HEK293T (cell line): ENCODE measurements at places on chromosomes 5 and 9.
A peak's percentile ranks its signal among the peaks of the same experiment; 100 is the strongest.

- no peak for DNase-seq
Observed at GRCh38 chr5:138974227-138975063, 99.3 kb upstream of the LRRTM2 start.

- no peak for DNase-seq
Observed at GRCh38 chr9:83219924-83220438, 157.0 kb upstream of the RASEF start.

DNA sequence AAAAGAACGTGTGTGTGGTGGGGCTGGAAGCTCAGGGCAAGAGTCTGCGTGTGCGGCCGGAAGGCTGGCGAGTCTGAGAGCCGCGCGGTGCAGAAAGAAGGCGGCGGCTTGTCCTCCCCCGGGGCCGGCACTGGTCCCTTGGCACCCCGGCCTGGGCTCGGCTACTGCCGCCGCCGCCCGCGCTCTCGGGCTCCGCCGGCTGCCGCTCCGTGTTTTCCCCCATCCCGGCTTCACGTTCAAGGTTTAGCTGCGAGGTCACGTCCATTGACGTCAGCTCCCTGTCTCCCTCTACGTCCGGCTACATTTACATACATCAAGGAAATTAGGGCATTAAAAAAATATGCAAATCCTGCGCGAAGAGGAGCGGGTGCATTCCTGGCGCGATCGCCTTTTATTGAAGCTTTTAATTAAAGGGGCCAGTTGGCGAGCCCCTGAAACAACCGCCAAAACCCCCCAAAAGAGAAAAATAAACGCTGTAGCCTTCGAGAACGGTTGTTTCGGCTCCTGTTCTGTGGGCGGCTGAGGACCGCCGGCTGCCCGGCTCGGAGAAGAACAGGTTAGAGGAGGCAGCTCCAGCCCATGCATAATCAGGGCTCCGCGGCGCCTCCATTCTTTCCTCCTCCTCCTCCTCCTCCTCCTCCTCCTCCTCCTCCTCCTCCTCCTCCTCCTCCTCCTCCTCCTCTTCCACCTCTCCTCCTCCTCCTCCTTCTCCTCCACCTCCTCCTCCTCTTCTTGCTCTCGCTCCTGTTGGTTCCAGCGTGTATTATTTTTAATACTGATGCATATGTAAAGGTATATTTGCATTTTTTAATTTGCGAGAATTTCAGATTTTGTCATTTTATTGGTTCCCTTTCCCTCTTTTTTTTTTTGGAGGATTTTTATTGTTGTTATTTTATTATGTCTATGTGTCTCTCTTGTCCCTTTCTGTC, 207.0 kb downstream of the MEF2C start:
- peak; percentile 68 for DNase-seq

- DNase-seq = no peak
Observed at GRCh38 chr9:128556926-128557634, 4.7 kb downstream of the SPTAN1 start.

DNA sequence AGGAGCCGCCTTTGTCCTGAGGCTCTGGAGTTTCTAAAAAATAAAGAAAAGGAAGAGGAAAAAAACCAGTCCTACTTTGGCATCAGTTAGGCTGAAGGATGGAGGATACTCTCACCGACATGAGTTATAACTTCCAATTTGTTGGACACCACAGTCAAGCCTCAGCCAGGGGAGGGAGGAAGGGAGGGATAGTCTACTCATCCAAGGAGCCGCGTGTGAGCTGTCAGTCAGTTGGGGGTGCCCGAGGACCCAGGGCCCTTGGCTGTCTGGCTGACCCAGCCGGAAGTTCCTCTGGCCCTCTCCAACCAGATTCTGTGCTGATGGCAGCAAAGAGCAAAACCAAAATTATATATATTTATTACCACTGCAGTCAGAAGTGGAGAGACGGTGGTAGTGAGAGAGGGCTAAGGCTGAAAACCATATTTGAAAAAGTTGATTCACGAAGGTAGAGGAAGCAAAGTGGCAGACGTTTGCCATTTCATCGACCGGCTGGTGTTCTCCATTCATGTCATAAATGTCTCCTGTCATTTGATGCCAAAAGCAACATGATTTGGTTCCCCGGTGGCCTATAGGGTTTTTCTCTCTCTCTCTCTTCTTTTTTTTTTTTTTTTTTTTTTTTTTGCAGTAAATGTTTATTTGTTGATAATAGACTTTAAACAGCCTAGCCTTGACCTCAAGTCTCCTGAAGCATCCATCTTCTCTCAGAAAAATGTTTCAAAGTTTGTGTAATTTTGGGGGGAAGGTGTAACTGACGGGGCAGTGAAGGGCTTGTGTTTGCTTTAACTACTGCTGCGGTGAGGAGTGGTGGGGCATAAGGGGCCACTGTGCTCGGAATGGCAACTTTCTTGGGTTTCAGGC, 7.6 kb downstream of the LMX1B start:
- no peak for DNase-seq

DNA sequence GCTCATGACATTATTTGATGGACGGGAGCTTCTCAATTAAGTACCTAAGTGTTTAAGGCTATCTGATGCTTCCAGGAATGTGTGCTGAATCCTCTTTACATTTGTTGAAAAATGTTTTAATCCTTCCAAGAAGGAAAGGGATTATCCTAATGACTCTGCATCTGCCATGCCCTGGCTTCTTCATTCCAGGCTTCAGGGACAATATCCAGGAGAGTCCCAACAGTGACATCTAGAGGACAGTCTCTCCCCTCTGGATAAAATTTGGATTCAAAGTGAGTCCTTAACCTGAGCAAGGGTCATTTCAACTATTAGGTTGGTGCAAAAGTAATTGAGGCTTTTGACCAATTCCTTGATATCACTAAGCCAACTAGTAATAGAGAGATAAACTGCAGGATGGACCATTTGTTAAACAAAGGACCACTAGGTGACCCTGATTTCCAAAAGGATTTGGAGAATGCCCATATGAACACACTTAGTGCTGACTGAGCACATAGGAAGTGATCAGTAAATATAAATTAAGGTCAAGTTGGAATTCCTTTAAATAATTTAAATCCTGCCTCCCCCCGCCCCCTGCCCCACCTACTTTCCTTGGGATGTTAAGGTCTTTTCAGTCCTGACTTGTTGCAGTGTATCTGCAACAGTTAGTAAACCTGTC, 19.1 kb downstream of the TNFSF8 start:
- peak; percentile 52 for DNase-seq

- no peak for DNase-seq
Observed at GRCh38 chr9:113772121-113772810, 103.8 kb upstream of the ZNF618 start.

- no peak for DNase-seq
Observed at GRCh38 chr5:109045710-109046109, 298.0 kb downstream of the FER start.

DNA sequence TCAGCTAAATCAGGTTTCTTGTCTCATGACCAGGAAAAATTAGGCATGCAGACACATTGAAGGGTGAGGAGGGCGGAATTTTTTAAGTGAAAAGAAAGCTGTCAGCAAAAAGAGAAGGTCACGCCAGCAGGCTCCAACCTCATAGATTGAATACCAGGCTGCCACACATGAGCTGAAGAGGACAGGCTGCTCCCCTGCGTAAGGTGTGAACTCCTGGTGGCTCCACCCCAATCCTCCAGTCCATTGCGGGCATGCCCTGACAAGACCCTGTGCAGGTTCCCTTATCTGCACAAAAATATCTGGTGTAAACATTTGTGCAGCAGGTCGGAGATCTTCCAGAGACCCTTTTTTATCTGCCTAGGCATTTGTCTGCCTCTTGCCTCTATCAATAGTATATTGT, 22.9 kb upstream of the TEX10 start:
- no peak for DNase-seq

DNA sequence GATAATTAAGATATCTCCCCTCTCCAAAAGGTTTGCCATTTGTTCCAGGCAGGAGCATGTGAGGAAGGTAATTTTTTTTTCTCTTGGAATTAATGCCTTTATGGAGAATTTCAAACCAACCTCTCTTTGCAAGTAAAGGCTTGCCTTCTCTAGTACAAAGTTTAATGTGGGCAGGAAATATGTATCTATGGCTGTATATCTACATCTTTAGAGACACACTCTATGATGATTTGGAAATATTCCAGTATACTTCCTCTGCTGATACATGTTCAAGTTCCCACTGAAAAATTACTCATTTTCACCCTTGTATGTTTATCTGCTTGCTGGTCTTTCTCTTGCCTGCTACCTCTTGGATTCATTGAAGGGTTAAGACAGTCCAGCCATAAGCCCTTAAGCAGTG, 83.5 kb upstream of the SEMA6A start:
- no peak for DNase-seq

- no peak for DNase-seq
Observed at GRCh38 chr9:123296174-123296573, 27.8 kb upstream of the STRBP start.

DNA sequence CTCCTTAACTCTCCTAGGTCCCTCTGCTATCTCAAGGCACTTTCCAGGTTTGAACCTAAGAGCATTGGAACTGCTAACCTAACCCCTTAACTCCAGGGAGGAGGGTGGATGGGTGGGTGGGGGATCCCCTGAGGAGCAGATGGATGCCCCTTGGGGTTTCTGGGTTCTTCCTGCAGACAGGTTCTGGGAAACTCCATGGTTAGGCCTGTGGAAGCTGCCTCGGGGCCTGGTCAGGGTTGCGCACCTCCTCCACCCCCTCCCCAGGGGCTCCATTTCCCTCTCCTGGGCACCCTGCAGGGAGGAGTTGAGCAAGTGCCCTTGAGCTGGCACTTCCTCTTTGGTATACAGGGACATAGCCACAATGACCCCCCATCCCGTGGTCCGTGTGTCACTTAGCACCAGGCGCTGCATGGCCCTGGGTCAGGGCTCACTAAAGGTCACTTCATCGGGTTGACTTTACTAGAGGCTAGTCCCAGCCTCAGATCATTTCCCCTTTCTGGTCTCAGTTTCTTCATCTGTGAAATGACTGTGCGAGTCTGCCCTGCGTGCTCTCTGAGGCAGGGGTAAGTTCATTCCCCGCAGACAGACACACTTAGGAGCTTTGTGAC, 16.0 kb downstream of the CXXC5 start:
- no peak for DNase-seq

DNA sequence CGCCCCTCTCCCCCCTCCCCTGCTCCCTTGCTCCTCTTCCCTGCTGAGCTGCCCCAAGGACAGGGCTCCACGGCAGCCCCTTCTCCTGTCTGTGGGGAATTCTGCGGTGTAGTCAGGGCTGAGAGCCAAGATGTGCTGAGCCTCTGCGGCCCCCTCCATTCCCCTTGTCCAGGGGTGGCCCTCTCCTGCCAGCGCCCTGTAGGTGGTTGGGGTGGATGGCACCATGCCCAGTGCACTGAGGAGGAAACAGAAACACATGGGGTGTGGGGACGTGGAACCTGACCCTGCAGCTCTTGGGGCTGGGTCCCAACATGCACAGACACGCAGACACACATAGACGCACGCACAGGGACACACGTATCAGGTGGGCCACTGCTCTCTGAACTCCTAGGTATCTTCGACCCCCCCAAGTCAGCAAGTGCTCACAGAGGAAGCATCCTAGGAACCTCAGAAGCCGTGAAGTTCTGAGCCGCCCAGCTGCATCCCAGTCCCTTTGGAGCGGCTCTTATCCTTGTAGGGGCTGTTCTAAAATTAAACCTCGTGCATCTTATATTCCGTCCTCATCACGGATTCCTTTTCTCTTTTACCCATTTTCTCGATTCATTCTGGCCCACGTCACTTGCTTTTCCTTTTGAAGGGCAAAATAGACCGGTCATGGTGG, 64.8 kb downstream of the HMCN2 start:
- no peak for DNase-seq

DNA sequence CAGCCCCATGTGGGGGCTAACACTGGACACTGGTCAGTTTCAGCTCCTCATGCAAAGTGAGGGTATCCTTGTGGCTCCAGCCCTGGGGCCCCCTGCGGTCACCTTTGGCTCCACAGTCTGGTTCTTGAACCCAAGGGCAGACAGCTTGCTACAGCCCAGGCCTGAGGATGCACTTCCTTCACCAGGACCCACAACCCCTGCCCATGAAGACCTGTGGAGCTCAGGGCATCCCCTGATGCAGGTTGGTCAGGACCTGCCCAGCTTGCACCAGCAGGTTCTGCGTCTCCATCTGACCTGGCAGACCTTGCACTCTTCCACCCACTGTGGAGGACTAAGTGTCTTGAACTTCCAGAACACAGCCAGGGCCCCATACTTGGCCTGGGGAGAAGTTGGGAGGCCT, 3.7 kb upstream of the MRNIP start:
- DNase-seq = no peak

DNA sequence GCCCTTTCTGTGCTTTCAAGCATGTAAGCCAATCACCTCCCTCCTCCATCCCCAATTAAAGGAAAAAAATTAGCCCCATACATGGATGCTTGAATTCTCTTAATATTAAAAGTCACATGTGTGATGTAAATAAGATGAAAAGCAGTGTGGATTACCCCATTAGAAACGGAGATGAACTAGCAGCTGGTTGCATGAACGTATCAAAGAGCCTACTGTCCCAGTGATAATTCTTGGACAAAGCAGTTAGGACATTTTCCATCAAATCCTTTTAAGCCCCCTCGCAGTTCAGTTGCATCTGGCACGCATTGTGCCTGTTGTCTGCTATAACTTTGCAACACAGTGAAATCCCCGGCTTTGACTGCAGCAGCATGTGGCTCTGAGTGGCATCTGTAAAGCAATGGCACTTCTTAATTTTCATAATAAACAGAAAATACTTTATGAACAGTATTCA, 285.6 kb downstream of the FBXL7 start:
- DNase-seq = no peak

DNA sequence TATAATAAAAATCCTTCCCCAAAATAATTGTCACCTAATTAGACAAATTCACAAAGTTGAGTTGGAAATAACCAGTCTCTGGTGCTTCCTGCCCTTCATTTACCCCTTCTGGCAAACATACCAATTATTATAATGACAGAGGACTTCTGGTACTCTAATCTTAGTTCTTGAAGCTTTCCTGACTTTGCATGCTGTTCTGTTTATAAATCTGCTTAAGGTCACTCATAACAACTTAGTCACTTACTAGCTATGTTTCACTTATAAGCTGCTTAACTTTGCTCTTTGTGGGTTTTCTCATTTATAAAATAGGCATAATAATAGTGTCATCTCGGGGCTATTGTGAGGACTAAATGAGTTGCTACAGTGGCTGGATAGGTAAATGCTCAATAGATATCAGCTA, 446.5 kb downstream of the EFNA5 start:
- no peak for DNase-seq

- no peak for DNase-seq
Observed at GRCh38 chr5:54873691-54874090, 111.7 kb downstream of the ESM1 start.

GRCh38 chr9:82949203-82949602, 113.7 kb downstream of the RASEF start:
- no peak for DNase-seq

DNA sequence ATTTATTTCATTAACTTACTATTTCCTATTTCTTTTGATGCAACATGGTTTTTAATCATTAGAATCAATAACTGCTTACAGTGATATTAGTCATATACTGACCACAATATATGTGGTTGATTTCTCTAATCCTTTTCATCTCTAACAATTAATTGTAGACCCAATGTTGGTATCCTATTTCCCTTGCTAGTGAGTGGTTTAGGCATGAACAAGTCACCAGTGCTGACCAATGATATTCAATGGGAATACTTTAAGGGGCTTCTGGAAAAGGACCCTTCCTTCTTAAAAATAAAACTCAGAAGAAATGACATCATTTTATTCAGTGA, 672.4 kb upstream of the GRAMD2B start:
- no peak for DNase-seq

- DNase-seq = no peak
Observed at GRCh38 chr5:135059000-135059923, 25.2 kb upstream of the PITX1 start.

- DNase-seq = peak; percentile 93
Observed at GRCh38 chr5:170633235-170634081, 129.6 kb downstream of the KCNIP1 start.
